ENCODE measurements at places on chromosomes 13 and 19.
A peak's percentile ranks its signal among the peaks of the same experiment; 100 is the strongest.

- no peak for DNase-seq
These were observed 15.9 kb upstream of the PLPP2 start for GRCh38 chr19:307111-307531.

GRCh38 chr13:51704399-51705313, 99.3 kb downstream of the DHRS12 start:
- DNase-seq, result no peak

DNA sequence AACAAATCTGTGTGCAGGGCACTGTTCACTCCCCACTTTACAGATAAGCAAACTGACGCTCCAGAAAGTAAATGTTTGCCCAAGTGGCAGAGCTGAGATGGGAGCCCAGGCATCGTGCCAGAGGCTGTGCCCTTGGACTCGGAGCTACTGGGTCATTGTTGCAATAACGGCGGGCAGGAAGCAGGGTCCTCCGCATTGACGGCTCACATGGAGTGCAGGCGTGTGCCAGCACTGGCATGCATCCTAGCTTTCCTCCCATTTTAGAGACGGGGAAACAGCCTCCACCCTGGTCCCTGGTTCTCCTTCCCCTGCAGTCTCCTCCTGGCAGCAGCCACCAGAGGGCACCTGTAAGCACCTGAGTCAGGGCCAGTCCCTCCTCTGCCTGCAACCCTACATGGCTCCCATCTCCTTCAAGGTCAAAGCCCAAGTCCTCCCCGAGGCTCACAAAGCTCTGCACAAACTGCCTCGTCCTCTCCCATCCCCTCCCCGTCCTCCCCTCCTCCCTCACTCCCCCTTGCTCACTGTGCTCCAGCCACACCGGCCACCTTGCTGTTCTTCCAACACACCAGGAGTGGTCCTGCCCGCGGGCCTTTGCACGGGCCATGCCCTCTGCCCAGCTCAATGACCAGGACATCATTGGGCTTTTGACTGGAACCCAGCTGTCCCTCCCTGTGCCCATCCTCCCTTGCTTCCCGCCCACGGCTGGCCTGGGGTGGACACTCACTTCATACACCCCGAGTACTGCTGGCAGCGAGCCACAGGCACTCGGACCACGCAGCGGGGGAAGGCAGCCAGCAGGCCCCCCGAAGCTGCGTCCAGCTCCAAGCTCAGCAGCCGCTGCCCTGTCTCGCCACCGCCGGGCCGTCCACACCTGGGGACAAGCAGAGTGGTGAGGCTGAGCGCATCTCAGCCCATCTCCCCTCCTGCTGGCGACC, 7.7 kb upstream of the LRG1 start:
- DNase-seq, result peak; percentile 44

DNA sequence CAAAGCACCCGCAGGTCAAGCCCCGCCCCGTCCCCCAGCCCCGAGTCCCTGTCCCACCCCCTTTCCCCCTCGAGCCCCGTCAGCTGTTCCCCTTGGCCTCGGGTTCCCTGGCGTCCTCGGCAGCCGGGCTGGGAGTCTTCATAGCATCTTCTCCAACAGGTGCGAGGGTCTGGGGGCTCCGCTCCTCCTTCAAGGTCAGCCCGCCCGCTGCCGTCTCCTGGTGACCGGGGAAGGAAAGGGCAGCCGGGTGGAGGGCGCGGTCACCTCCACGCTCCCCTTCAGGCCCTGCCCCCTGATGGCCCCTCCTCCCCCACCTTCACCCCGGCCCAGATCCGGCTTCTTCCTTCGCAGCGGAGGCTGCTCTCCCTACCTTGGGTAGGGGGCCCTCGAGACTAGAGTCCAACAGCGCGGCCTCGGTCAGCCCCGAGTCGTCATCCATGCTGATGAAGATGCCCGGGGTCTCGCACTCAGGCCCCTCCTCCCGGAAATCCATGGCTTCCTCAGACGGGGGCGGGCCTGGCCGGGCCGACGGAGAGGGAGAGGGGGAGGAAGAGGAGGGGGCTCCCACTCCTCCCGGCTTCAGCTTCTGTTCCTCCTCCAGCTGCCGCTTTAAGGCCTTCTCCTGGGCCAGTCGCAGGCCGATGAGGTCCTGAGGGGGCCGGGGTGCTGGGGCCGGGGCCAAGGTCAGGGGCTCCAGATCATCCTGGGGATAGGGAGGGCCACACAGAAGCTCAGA, 541 bp upstream of the RSPH6A start:
- DNase-seq, result peak; percentile 86

- no peak for DNase-seq
These were observed 1.2 kb upstream of the MCF2L start for GRCh38 chr13:112967686-112968379.

GRCh38 chr19:29934257-29934656, 7.8 kb upstream of the URI1 start:
- DNase-seq, result no peak

GRCh38 chr13:93942016-93942415, 537.5 kb downstream of the DCT start:
- DNase-seq, result no peak

DNA sequence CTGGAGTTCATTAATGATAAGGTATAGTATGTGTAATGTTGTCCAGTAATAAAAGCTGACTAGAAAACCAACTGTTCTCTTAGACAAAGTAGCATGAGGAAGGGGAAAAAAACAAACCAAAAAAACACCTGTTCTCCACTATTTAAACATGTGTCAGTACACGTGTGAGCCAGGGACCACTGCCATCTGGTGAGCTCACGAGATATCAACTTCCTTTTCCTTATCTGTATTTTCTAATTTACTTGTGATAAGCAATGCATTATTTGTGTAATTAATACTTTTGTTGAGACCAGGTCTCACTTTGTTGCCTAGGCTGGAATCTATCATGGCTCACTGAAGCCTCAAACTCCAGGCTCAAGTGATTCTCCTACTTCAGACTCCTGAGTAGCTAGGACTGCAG, 4.3 kb upstream of the SIX5 start:
- no peak for DNase-seq

DNA sequence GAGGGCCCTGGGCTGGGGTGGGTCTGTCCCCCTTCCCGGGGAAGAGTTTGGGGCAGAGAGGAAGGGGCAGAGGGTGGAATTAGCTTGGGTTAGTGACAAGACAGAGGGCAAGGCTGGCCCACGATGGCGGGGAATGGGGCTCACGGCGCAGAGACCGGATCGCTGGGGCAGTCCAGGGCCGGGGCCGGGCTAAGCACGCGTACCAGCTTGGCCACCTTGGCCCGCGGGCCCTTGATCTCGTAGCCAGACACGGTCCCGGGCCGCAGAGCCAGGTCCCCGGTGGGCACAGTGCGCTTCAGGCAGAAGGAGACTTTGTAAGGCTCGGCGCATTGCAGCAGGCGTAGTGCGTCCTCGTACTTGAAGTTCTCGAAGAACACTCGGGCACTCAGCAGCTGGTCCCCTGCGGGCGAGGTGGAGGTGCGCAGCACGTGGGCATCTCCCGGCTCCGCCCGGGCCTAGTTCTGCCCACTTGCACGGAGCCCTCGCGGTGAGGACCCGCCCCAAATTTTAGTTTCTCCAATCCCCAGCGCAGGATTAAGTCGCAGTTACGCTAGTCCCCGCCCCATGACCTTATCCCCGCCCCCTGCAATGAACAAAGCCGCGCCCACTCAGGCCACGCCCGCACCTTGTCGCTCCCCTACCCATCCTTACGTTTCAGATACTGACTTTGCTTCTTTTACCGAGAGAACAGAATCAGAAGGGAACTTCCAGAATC, 8.6 kb upstream of the HIPK4 start:
- DNase-seq, result peak; percentile 85

DNA sequence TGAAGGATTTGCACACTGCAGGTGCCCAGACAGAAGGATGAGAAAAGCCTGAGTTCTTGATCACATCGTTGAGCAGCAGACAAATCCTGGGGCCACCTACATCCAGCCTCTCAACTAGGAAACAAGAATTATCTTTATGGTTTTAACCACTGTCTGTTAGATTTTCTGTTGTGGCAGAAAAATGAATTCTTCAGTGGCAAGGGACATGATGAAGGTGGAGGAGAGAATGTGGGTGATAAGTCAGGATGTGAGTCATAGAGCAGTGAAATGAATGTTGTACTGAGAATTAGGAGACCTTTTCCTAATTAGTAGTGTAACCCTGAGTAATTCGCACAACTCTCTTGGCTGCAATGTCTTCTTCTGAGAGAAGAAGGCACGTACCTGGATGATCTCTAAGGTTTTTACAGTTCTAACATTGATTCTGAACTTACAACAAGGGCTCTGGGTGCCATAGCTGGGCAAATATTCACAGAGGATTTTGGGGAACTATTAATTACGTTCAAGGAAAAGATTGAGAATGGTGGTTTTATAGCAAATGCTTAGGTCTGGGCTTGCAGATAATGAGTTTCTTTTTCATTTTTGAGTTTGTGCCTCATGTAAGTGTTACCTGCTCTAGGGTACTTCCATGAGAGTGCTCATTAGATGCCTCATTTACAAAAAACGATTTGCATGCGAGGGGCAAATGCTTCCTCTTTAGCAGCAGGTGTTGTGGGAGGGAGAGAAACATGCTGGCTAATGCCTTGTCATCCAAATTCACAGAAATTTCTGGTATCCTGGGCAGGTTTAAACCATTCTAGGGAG, 111.0 kb upstream of the KL start:
- DNase-seq, result no peak

GRCh38 chr19:33395561-33396550, 22.3 kb downstream of the CEBPG start:
- no peak for DNase-seq

- DNase-seq, result no peak
These were observed 136.2 kb downstream of the DNAJC3 start for GRCh38 chr13:95813139-95813538.

DNA sequence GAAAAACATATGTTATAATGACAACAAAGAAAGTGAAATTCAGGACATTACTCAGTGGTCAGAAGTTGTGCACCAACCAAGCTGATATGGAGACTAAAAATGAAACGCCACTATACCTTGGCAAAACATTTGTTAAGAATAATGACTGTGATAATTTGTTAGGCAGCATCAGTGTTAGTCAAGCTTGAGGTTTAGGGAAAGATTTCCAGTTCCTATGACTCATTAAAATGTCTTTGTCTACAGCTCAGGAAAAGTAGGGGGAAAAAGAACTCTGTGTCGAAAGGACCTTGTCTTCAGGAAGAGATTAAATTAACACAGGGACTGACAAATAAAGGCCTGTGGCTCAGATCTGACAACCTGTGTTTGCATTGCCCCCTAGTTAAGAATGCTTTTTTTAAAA, 764.1 kb upstream of the SLITRK6 start:
- no peak for DNase-seq

GRCh38 chr19:7257148-7258040, 36.8 kb downstream of the INSR start:
- DNase-seq, result no peak

- DNase-seq, result no peak
These were observed 826.9 kb upstream of the PCDH9 start for GRCh38 chr13:68056816-68057710.

DNA sequence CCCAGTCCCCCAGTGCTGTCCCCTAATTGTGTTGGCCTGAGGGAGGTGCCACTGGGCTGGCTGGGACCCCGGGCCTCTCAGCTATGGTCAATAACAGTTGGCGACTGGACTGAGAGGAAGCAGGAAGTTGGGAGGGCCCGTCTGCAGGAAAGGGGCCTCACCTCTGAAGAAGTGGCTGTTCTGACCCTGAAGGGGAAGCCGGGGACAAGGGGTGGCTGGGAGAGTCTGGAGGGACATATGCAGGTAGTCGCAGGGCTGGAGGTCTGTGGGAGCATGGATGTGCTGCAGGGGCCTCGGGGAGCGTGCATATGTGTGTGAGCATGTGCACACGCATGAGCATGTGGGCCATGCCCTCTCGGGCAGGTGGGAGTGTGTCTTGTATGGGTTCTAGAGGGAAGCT, 5.9 kb downstream of the PKN1 start:
- no peak for DNase-seq
